Activated CD4-positive, alpha-beta T cell treated with anti-CD3 and anti-CD28 coated beads, Interleukin-2, amount 10 ng/mL, durations not matched to agents 24 days and 14 days (primary cell): ENCODE measurements at places on chromosomes 3 and 15. TPM values are rescaled to one million over a fixed set of nuclear protein-coding genes. Genes with fewer than 3 reads are reported as not detected.

GRCh38 chr3:30467596-30468238 is 138.7 kb upstream of the TGFBR2 start:
- DNase-seq: no peak

DNA sequence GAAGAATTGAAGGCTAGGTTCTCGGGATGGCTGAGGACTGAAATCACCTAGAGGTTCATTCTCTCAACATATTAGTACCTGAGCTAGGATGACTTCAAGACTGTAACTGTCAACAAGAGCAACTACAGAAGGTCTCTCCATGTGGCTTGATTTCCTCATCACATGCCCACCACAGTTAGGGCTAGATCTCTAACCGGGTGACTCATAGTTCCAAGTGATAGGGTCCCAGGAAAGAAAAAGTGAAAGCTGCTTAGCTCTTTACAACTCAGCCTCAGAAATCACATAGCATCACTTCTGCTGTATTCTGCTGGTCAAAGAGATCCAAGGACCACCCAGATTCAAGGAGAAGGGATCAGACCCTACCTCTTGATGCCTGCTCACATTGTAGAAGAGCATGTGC is 165.4 kb upstream of the AGTR1 start:
- DNase-seq: no peak

Gene GOLGA8J
- not detected in 2 replicates for total RNA-seq

Gene HRG
- not detected in 2 replicates for total RNA-seq

DNA sequence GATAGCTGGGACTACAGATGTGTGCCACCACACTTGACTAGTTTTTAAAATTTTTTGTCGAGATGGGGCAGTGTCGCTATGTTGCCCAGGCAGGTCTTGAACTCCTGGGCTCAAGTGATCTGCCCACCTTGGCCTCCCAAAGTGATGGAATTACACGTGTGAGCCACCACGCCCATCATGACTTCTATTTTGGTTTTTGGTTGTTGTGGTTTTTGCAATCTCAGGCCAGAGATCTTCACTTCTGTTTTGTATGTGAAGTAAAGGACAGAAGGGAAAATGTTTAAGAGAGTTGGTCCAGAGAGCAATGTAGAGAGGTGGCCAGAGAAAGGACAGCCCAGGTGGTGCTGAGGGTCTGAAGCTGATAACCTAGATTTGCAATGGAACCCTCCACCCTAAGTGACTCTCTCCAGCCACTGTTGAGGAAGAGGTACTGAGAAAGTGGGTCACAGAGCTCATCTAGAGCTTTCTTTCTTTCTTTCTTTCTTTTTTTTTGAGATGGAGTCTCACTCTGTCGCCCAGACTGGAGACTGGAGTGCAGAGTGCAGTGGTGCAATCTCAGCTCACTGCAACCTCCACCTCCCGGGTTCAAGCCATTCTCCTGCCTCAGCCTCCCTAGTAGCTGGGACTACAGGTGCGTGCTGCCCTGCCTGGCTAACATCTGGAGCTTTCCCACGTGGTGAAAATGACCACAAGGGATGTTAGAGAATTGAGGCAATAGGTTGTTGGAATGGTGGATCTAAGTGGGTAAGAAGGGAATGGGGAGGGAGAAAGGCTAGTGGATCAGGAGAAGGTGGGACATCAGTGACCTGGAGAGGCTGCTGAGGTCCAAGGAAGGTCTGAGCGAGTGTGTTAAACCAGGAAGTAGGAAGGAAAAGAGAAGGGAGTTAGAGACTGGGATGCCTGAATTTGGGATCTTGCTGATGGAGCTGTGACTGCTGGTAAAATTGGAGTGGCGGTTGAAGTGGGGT is 22.4 kb upstream of the SEMA4B start:
- no peak for DNase-seq

Gene ONECUT1
- total RNA-seq: not detected in 2 replicates

Gene ANKRD34C
- not detected in 2 replicates for total RNA-seq

GRCh38 chr15:57923306-57923705 is 142.2 kb downstream of the ALDH1A2 start:
- no peak for DNase-seq

DNA sequence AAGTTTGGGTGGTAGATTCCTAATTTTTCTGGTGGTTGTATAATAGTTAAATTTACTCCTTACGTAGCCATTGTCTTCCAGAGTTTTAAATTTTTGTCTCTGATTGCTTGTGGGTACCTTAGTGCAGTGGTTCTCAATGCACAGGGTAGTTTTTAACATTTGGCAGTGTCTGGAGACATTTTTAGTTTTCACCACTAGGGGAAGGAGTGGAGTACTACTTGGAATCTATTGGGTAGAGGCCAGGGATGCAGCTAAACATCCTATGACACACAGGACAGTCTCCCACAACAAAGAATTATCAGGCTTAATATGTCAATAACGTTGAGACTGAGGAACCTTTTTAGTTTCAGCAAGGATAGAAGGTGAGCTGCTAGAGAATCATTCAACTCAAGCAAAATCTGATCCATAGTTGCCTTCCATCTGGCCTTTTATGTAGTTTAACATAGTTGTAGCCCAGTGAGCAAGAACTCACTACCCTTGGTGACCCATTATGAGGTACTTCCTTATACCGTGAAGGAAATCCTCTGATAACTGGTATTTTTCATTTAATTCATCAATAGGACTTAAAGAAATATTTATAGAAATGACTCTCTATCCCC is 8.6 kb upstream of the STX19 start:
- DNase-seq: no peak

GRCh38 chr3:56196700-56197099 is 271.6 kb downstream of the ERC2 start:
- DNase-seq: no peak

DNA sequence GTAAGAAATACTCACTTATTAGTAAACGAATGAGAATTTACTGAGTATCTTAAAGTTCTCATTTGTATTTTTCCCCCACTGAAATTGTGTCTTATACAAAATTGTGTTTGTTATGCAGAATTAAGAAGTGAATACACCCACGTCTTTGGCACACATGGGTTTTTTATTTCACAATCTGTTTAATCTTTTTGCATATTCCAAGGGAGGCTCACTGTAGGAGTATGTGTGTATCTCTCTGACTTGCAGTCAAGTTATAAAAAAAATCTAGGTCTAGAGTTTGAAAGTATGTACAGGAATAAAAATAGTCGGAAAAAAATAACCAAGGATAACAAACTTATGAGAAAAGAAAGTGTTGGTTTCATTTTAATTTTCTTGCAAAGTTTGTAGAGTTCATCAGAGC is 255.2 kb downstream of the PDCD6IP start:
- DNase-seq: no peak

DNA sequence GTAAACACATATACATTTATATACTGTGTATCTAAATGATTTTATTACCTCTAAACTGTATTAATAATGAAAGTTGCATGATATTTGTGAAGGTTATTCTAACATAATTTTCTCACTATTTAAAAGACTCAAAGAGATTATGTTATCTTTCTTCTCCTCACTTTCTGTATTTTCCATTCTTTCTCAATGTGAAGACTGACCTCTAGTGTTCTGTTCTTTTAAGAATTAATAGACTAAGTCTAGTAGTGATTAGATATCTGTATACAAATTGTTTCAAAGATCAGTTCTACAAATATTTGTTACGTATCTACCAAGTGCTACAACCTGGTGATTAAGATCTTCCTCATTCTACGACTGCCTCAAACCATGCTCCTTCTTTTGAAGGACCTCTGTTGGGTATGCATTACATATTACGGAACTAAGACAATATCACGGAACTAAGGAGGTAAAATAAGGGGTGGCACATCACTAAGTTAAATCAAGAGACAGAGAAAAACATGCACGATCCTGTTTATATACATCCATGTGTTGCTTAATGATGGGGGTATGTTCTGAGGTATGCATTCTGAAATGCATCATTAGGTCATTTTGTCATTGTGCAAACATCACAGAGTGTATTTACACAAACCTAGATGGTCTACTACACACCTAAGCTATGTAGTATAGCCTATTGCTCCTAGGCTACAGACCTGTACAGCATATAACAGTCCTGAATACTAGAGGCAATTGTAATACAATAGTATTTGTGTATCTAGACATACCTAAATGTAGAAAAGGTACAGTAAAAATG is 161.5 kb upstream of the KBTBD8 start:
- no peak for DNase-seq

Gene MKRN2OS
- total RNA-seq: not detected in 2 replicates

DNA sequence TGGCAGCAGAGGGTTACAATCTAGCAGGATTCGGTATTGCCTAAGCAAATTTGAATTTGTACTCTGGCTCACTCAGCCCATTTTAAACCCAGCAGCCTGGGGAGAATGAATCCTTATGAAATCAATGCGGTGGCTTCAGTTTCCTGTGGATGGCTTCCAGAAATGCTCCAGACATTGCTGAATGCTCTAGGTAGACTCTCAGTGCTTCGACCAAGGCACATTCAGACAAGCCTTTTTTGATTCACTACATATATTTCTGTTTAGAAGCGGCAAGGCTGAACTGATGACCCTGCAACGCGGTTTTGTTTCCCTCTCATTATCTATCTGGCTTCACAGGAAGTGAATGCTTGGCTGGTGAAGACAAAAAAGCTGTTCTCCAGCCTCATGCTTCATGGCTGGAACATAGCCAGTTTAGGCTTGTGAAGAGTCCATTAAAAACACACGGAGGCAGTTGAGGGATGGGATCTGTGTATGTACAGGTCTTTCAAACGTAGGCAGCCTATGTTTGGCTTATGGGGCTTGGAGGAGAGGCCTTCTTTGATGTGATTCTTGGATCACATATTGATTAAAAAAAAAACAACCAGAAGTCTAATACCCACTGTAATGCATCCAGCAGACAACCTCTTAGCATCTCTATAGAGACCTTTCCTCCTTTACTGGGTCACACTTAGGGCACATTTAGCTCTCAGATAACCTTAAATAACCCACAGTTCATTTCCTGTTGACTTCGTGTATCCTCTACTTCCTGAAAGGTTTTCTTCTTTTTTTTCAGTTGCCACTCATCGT is 400.2 kb upstream of the TBL1XR1 start:
- DNase-seq: peak; percentile 77

DNA sequence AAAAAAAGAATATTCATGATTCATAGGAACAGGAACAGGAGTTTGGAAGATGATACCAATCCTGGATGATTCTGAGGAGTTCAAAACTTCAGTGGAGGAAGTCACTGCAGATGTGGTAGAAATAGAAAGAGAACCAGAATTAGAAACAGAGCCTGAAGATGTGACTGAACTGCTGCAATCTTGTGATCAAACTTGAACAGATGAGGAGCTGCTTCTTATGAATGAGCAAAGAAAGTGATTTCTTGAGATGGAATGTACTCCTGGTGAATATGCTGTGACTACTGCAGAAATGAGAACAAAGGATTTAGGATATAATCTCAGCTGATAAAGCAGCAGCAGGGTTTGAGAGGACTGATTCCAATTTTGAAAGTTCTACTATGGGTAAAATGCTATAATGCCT is 72.7 kb downstream of the GSK3B start:
- DNase-seq: no peak

Gene STARD5
- 4.6 and 5.8 TPM in 2 replicates for total RNA-seq

DNA sequence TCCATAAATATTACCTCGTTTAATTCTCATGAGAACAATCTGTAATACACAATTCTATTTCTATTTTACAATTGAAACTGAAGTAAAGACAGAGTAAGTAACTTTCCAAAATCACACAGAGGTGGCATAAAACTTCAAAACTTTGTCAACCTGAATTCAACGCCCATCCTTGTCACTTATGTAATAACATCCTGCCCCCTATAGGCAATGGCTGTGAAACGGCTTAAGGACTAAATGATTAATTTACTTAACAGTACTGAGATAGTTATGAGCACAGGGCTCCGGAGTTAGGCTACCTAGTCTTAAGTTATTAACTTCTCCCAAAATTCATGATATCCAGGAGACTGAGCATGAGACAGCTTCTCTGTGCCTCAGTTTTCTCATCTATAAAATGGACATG is 293.1 kb upstream of the CHRM5 start:
- no peak for DNase-seq

Gene ACAD9
- total RNA-seq: 68.5 and 69.2 TPM in 2 replicates

GRCh38 chr3:35383719-35384555 is 255.4 kb upstream of the ARPP21 start:
- DNase-seq: no peak

Gene ST3GAL6
- 0.19 TPM in 1 of 2 replicates, not detected in the other for total RNA-seq

DNA sequence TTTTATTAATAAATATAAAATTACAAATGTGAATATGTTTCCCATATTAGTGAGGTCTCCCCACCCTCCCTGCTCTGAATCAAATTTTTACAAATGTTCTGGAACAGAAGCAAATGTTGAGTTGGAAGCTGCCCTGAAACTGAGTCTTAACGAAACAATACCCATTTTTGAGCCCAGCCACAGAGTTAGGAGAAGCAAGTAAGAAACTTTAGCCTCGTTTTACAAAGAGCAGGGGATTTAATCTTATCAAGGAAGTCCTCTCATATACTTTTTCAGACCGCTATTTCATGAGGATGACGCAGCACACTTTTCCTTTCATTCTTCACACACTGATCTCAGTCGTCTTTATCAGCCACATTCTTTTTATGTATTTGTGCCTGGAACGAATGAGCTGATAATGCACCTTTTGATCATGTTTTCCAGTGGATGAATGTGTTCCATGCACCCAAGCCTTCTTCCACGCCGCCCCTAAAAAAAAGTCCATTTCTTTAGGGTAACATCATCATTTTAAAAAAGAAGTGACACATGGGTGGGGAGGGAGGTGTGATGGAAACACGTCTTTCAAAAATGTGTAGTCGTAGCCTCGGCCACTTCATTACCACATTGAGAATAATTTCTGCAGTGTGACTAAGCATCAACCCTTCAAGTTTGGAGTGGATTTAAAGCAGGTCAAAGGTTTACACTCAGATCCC is 48.1 kb downstream of the SETMAR start:
- peak; percentile 71 for DNase-seq

DNA sequence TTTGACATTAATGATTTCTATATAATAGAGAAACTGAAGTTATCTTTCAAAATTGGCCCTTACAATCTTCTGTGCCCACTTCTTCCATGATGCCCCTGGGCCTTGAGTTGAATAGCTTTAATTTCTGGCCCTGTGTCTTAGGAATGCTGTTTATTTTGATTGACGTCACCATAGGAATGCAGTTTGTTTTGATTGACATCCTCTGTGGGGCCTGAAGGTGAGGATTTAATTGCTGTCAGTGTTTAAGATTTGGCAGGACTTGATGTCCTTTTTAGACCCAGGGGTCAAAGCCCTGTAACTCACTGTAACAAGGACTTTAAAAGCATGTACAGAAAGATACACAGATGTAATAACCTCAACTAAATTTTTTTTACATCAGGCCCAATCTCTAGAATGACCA is 83.3 kb downstream of the GLDN start:
- DNase-seq: no peak

Gene A4GNT
- total RNA-seq: not detected in 2 replicates

Gene OXTR
- total RNA-seq: 0.70 and 0.78 TPM in 2 replicates

- no peak for DNase-seq
Observed at GRCh38 chr15:37208146-37209040, 108.0 kb upstream of the MEIS2 start.

GRCh38 chr3:16840101-16840424 is 44.7 kb upstream of the PLCL2 start:
- DNase-seq: no peak

Gene BSN
- total RNA-seq: 0.09 TPM in 2 replicates

GRCh38 chr3:114384558-114384903 is 90.7 kb downstream of the TIGIT start:
- DNase-seq: no peak

- no peak for DNase-seq
Observed at GRCh38 chr3:50665081-50665840, 9.5 kb upstream of the DOCK3 start.

Gene TIGIT
- 2.5 and 4.7 TPM in 2 replicates for total RNA-seq

Gene AHSG
- total RNA-seq: not detected in 2 replicates

GRCh38 chr3:100427699-100428098 is 26.4 kb downstream of the LNP1 start:
- DNase-seq: no peak
